ENCODE measurements at places on chromosomes 1 and 21. TPM values are rescaled to one million over a fixed set of nuclear protein-coding genes. Genes with fewer than 3 reads are reported as not detected.

DNA sequence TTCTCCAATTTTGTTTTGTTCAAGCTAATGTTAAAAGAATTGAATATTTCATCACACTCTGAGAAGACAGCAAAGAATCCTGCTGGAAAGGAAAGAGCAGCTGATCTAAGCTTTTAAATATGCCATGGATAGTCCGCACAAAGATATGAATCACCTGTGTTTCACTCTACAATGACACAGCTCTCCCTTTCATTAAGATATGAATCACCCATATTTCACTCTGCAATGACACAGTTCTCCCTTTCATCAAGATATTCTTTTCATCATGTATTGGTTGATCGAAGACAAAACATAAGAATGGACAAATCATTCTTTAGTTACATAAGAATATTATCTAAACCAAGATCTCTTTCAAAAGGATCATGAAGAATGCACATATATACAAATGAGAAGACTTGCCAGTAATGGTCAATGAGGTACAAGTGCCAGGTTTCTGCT is 367.3 kb downstream of the SMYD3 start:
- no peaks in the 10 kb centered on the region for H3K27me3 ChIP-seq
- no peak overlapping the region for H3K27ac ChIP-seq
- H3K4me3 ChIP-seq, result no peak overlapping the region
- no peaks in the 10 kb centered on the region for H3K36me3 ChIP-seq

- H3K36me3 ChIP-seq, result no peaks in the 10 kb centered on the region
- H3K27me3 ChIP-seq, result peaks cover 6% of the 10 kb centered on the region
- H3K4me1 ChIP-seq, result peaks cover 9% of the 10 kb centered on the region
- no peak overlapping the region for H3K4me3 ChIP-seq
Measured at GRCh38 chr1:67815303-67816094, 17.8 kb downstream of the GNG12 start.

DNA sequence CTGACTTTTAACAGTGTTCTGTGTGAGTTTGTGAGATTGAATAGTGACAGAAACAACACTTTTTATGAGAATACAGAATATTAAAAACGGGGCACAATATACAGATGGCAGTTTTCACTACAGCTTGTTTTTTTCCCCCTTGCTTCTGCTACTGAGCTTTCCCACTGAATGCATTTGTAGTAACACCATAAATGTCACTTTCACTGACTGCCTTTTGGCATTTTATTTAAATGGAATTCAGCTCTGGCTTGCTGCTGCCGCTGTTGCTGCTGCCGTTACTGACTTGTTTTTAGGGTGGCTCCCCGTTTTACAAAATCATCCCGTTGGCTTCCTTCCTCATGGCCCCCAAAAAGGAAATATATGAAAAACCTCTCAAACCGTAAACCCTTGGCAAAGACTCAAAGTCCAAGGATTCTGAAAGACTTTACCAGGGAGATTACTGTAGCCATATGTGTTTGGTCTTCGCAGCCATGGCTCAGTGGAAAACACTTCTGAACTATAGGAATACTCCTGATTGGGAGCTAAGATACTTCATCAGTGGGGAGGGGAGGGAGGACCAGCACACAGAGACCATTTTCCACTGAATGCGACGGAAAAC is 151.0 kb downstream of the NUF2 start:
- no peaks in the 10 kb centered on the region for H3K27me3 ChIP-seq
- no peak overlapping the region for H3K27ac ChIP-seq
- DNase-seq, result no peak
- H3K4me1 ChIP-seq, result no peaks in the 10 kb centered on the region
- no peak overlapping the region for H3K4me3 ChIP-seq
- no peaks in the 10 kb centered on the region for H3K36me3 ChIP-seq

IQGAP3 gene
- total RNA-seq, result 22.5 TPM

DNA sequence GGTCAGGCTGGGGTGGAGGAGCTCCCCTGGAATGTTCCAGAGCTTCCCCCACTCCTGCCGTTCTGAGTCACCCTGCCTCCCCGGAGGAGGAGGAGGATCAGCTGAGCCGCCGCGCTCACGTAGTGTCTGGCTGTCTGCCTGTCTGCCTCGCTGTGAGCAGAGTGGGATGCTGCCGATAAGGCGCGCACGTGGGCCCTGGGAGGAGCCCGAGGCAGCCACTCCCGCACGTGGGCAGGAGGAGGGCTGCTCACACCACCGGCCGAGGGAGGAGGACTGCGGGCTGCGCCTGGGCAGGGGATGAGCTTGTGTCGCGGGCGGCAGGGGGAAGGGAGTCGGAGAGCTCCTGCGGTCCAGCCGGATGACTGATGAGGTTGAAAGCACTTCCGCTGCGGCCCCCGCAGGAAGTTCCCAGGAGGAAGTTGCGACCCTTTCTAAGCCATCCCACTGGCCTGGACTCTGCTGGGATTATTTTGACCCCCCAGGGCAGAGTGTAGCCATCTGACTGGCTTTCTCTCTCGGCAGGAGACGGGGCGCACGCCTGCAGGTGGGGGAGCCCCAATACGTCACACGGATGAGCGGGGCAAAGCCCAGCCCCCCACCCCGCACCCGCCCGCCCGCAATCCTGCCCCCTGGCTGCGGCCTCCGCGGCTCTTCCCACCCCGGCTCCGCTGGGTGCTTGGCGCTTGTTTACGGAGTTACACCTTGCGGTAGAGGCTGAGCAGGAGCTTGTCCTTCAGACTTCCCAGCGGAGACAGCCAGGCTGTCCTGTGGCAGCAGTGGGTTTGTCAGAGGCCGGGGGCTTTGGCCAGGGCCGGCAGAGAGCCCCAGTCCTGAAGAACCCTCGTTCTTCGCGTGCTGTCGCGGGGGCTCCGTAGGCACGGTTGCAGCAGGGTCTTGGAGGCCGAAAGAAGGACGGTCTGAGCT is 9.8 kb downstream of the PDXK start:
- H3K4me1 ChIP-seq, result peaks cover 68% of the 10 kb centered on the region
- H3K27me3 ChIP-seq, result no peaks in the 10 kb centered on the region
- peak; percentile 84 for DNase-seq
- peaks cover 2% of the 10 kb centered on the region for H3K36me3 ChIP-seq

All from activated T-cell treated with anti-CD3 and anti-CD28 coated beads, Interleukin-2, amount 50 U/mL, for 72 hours (primary cell).